ENCODE measurements at places on chromosomes 1 and 21.

- DNase-seq: no peak
These were observed 10.5 kb downstream of the MAP3K6 start for GRCh38 chr1:27356277-27356618.

GRCh38 chr1:17422461-17422860, 17.0 kb downstream of the RCC2 start:
- no peak for DNase-seq

DNA sequence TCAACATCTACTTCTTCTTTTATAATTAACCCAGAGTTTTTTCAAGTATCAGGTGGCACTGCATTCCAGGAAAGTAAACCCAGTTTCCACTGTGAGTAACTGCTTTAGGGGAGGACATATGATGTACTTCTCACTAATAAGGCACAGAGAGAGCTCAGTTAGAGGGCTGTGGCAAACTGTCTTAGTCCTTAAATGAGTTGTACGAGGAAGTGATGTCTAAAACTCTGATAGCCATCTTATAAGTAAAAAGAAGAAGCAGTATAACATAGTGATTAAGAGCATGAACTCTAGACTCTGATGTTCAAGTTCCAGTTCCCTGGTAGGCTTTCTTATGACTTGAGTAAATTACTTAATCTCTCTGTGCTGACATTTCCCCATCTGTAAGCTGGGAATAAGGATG, 58.7 kb upstream of the PTGS2 start:
- no peak for DNase-seq

DNA sequence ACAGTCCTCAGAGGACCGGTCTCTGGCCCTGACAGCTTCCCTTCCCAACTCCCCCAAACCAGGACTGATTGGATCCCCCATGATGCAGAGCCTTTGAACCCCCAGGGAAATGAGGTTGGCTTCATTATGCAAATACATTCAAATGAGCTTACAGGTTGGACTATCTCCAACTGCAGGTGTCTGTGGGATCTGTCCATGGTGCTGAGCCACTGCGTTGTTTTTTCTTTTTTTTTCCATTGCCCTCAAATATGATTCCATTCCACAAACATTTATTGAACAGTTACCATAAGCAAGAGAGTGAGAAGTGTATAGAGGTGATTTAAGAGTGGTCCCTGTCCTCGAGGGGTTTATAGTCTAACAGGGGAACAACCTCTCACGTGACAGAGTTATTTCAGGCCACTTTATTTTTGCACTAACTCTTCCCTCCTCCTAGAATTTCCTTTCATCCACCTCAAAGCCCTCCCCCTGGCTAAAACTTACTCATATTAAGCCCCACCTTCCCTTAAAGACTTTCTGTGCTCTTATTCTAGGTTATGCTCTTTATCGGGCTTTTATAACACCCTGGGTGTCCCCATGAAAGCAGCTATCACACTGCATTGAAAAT, 21.9 kb downstream of the DLGAP3 start:
- DNase-seq: no peak

- no peak for DNase-seq
These were observed 214.5 kb upstream of the CAMK1G start for GRCh38 chr1:209368864-209369598.

- DNase-seq: no peak
These were observed 296.5 kb downstream of the SIPA1L2 start for GRCh38 chr1:232333419-232333767.
